ENCODE measurements at places on chromosomes 4 and X.

DNA sequence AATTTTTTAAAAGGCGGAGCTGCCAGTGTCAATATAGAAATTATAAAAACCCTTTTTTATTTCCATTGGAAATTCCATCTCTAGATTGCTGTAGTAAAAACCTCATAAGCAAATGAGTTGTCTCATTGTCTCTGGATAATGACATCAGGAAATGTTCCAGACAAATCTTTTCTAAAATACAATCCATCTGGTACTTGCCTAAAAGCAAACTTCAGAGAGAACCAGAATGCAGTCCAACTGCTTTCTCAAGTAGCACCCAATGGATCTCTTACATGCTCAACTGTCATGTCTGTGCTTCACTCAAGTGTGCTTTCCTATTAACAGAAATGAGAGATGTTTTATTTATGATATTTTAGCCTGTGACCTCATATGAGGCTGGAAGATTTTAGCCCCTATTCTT, 399.6 kb upstream of the NDST3 start:
- no peak for DNase-seq

DNA sequence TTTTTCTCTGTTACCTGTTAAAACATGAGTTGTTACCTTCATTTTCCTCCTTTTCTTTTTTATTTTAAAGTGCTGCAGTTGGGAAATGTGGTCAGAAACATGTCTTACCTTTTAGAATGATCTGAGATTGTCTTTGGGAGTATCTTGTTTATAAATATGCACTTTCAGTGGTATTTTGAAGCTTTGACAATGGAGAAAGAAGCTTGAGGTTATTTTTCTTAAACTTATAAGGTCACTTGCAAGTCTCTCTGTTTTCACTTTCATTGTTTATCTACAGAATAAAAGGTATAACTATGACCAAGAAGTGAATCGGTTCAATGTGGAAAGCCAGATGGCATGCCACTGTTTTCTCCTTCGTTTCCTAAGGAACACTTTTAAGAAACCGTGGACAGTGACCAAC, 167.5 kb upstream of the SLC7A11 start:
- DNase-seq = no peak

GRCh38 chr4:73343432-73343831, 60.7 kb upstream of the ALB start:
- DNase-seq = no peak

DNA sequence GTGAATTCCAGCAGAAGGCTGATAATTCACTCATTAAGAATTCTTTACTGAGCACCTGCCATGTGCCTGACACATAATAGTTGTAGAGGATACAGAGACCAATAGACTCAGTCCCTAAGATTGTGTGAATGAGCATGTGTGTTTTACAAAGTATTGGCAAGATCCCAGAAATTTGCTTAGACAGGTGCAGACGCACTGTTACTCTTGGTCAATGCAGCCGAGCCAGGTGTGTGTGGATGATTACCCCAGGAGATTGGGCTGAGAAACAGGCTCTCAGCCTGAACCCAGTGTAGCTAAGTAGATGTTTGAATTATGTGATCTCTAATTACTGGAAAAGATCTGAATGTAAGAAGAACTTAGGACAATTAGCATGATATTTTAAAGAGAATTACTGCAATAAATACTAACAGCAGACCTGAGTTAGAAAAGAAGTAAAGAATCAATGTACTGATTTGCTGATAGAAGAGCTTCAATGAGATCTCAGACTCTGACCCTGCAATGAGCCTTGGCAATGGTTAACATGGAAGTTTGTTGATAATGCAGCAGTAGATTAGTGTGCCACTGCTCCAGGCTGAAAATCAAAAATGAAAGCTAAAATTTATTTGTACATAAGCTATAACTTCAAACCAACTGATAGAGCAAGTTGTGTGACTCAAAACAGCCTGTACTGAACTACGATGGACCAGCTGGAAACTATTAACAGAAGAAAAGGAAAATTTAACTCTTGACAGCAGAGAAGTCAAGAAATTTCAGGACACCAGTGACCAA, 32.2 kb upstream of the NDST4 start:
- DNase-seq = no peak

DNA sequence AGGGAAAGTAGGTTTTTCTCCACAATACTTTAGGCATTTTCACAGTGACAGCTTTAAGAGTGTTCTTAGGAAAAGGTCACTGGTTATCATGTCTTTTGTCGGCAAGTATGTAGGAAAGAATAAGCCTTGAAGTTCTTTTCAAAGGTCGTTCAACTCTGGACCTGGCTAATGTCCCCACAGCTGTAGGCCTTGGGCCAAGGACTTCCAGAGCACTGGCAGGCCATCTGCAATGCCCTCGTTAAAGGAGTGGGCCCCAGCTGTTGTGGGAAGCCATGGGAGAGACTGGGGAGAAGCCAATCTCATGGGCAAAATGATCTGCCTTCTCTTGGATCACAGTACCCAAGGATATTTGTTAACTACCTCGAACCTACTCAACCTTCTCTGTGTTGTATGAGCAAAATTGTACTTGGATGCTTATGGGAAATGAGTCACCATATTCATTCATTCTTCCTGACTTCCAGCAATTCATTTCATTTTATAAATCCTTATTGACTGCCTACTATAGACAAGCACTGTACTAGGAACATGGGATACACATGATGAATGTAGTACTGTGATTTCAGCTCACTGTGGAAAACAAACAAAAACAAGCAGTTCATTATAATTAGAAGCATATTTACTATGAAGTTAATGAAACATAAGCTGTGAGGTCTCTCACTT, 141.1 kb upstream of the KIT start:
- no peak for DNase-seq

DNA sequence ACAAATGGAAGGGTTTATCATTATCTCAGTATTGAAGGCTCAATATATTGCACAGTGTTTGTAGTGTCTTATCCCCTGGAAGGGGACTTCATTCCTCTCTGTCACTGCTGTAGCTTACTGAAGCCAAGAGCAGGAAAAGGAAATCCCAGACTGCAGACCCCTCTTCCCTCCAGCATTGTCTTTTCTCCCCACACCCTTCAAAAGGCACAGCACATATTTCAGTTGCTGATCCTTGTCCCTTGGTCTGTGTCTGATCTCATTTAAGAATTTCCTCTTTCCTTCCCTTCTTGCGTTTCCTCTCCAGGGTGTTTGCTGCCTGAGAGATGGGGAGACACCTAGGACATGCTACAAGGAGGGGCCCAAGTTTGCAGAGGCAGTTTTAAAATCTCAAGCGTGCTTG, 40.1 kb downstream of the STIM2 start:
- no peak for DNase-seq

DNA sequence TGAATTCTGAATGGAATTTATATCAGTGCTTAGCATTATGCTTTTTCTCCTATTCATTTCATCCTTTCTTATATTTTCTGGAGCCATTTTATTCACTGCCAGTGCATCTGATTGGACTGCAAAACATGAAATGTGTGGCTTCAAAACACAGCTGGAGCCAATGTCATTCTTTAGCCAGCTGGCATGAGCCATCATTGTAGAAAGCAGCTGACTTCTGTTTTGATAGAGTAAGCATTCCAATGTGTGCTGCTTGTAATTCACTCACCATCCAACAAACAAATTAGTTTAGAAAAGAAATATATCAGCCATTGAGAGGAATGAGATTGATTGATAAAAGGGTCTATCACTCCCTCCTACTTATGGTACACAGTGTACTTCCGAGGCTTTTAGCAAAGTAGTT, 2616.0 kb downstream of the ARAP2 start:
- DNase-seq = no peak

- no peak for DNase-seq
These were observed 37.2 kb upstream of the FAM9B start for GRCh38 chrX:9071031-9071650.

GRCh38 chr4:33625748-33626147, 2618.6 kb downstream of the ARAP2 start:
- DNase-seq = no peak

- DNase-seq = no peak
These were observed 12.2 kb downstream of the PLS3 start for GRCh38 chrX:115573185-115573584.

DNA sequence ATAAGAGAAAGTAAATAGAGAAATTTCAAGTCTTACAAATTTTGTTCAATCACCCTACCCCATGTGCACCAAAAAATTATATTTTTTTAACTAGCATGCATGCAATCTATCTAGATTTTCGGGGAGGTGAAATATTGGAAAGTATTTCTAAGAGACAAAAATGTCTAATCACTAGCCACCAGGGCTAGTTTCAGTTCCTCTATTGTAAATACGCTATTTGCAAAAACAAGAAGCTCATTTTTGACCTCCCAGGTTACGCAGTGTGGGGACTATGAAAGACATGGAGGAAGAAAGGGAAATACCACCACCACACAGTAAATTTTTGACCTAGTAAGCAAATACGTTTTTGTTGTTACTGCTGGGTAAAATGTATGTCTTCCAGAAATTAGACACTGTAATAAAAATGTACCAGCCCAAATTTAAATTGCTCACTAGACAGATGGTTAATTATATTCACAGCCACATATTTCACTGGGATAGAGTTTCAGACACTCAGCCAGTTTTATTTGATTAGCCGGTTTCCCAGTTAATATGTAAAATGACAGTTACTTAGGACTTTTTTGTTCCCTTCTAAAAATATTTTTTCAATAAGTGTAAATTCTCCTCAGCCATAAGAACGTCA, 2.2 kb downstream of the NEXMIF start:
- DNase-seq = no peak

DNA sequence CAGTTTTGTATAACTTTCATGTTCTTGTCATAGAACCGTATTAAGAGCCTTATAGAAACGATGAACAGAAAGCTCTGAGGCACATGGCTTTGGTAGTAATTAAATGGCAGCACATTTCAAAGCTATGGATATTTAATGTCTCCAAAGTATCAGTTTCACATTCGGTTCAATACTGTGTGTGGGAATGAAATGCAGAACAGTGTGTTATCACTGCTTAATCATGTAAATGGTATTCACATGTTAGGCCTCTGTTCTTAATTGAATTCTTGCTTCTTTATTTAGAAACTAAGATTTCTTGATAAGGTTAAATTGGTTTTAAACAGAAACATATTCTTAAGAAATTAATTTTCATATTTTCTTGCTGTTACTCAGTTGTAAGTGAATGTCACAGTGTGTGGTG, 701.0 kb upstream of the PITX2 start:
- no peak for DNase-seq

DNA sequence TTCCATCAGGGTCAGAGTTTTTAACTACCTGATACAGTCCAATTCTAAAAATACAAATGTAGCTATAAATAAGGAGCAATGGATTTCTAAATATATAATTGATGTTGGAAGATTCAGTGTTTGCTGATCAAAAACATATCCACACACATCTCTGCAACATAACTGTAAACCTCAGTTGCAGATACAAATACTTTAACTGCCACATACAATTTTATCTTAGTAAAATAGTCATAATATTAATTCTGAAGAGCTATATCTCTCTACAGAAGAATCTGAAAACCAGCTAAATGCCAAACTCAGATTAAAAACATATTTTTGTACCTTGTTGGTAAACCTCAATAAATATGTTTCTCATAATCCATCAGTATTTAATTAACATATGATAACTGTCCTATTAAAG, 674.3 kb upstream of the INTU start:
- DNase-seq = no peak

- peak; percentile 10 for DNase-seq
These were observed 56.6 kb upstream of the CHRDL1 start for GRCh38 chrX:110852180-110852579.

DNA sequence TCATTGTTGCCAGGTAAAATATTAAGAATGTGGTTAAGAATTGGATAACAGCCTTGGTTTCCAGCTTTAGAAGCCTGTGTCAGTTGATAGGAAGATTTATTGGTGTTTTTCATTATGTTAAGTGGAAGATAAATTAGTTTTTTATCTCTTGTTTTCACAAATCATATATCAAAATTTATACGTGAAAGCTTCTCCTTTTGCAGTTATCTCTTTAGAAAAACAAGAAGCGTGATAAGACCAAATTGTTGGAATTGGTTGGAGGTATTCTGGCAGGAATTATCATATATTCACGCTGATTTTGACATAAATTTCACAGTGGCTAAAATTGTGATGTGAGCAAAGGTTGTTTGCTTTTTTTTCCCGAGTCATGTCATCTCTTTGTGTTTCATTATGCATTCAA, 90.6 kb downstream of the FRMPD4 start:
- no peak for DNase-seq

DNA sequence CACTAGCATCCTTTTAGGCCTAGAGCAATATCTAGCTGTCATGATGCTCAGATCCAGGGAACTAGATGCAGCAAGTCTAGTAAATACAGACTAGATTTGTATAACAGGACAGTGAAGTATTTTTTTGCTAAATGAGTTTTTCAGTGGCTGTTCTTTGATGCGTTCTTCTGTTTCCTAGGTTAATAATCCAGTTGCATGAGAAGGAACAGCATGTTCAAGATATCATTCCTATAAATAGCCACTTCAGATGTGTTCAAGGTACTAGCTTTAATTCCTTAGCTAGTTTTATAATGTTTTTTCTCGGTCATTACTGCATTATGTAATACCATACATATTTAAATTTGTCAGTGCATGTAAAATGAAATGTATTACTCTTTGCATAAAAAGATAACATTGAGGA, 4.7 kb downstream of the OCRL start:
- DNase-seq = no peak

GRCh38 chr4:109698656-109699055, 4.6 kb downstream of the CASP6 start:
- DNase-seq = no peak

DNA sequence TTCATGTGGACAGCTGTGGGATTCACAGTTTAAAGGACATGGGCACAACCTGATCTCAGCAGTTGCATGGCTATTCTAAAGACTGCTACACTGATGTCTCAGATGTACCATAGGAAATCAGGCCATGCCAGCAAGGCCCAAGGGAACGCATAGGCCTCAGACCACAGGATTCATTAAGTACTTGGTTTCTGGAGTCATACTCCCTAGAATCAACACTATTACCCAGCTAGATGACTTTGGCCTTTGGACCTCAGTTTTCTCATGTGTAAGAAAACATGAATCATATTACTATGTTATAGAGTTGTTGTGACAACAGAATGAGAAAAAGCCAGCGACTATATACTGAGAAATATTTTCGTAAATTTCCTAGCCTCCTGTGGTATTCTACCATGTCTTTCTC, 67.9 kb downstream of the NHS start:
- DNase-seq = no peak

GRCh38 chrX:42973321-42973720, 195.4 kb upstream of the PPP1R2C start:
- no peak for DNase-seq

- no peak for DNase-seq
These were observed 61.6 kb upstream of the NAP1L5 start for GRCh38 chr4:88759039-88759894.

DNA sequence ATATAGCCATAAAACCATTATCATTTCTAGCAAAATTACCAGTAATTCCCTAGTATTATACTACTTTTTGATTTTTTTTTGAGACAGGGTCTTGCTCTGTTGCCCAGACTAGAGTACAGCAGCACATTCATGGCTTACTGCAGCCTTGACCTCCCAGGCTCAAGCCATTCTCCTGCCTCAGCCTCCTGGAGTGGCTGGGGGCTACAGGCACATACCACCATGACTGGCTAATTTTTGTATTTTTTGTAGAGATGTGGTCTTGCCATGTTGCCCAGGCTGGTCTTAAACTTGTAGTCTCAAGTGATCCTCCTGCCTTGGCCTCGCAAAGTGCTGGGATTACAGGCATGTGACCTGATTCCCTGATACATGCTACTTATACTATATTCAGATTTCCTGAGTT, 13.7 kb downstream of the N4BP2 start:
- DNase-seq = no peak

- DNase-seq = no peak
These were observed 94.7 kb upstream of the DIPK2B start for GRCh38 chrX:45295259-45295986.

Measured in activated CD4-positive, alpha-beta T cell treated with anti-CD3 and anti-CD28 coated beads for 36 hours (primary cell).